ENCODE measurements at places on chromosomes 7 and 10.

DNA sequence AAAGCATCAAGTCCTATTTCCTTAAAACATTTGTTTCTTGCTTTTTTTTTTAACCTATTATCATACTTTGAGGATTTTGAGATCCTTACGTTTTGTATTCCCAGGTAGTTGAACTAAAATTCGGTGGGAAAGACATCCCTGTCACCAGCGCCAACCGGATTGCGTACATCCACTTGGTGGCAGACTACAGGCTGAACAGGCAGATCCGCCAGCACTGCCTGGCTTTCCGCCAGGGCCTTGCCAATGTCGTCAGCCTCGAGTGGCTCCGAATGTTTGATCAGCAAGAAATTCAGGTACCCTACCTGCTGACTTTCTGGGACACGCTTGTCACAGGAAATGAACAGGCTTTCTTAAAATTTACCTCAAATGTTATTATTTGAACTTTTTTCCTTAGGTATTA lies 83.0 kb upstream of the DNAJB6 start:
- DNase-seq: no peak

DNA sequence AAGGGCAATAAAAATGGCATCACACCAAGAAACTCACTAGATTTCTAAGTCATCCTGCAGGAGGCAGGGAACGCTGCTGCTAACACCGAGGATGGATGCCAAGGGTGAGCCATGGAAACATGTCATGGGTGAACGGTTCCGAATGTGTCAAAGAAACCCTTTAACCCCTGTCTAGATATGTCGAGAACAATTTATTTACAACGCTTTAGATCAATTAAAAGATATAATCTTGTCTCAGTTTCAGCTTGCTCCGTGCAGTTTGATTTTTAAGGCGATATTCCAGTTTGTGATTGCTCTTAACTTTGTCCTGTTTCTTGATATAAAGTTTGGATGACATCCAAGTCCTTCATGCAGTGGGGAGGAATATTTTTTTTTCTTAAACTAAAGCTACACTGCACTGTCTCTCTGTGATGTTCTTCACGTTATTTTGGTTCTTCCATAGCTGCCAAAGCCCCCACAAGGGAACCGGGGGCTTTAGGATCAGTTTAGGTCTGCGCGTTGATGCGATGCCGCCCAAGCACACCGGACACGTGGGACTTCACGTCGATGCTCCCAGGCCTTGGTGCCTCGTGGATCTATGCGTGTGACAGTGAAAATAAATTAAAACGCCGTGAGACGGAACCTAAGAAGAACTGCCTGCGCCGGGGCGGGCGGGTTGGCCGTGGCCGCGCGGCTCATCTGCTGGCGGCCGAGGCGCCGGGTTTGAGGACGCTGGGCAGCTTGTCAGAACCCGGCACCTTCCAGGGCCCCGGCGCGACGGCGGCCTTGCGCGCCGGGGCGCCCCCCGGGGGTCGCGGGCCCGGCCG lies 220.3 kb downstream of the PHTF2 start:
- no peak for DNase-seq

DNA sequence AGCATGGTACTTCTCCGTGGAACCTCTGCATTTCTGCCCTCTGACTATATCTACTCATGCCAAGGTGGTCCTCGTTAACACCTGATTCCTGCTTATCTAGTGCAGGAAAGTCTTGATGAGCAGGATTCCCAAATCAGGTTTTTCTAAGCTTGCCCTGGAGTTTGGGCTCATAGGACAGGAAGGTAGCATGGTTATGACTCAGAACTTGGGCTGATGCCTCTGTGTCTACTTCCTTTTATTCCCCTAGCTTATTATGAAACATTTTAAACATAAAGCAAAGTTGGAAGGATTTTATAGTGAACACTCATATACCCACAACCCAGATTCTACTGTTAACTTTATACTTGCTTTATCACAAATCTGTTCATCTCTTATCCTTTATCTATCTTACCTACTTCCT lies 5.6 kb downstream of the SUFU start:
- no peak for DNase-seq

GRCh38 chr7:80403686-80404241 lies 108.1 kb downstream of the GNAT3 start:
- DNase-seq: no peak

GRCh38 chr10:5973069-5973468 lies 4.3 kb downstream of the IL15RA start:
- no peak for DNase-seq

DNA sequence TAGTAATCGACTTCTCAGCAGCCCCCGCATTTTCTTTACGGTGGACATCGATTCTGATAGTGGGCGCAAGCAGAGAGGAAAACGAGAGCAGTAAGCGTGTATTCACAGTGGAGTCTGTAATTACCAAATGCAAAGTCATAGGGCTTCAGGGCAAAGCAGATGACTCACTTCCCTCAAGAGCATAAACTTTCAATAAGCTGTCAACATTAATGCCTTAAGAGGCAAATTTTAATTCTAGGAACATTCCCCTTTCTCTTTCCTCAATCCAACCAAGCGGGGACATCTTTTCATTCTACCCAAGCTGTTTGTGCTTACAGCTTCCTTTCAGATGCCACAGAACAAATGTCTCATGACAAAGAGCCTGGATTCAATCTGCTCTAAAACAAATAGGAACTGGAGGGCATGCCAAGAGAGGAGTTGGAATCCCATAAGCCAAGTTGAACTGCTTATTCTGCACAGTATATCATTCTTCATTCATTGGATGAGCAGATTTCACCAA lies 48.6 kb downstream of the MALSU1 start:
- DNase-seq: no peak

DNA sequence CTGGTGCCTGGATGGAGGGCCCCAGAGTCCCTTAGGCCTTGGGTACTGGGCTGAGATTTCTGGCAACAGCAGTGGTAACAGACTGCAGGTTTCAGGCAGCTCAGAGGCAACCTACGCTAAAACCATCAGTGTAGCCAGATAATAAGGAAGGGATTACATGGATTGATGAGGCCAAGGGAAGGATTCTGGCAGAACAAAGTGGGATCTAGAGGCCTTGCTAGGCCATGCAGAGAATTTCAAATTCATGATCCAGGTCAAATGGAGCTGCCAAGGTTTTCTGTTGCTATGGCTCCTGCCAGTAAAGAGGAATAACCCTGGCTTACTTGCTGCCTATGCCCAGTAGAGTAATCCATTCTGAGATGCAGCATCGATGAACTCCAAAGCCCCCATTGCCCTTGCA lies 445.7 kb downstream of the ADRA2A start:
- no peak for DNase-seq

DNA sequence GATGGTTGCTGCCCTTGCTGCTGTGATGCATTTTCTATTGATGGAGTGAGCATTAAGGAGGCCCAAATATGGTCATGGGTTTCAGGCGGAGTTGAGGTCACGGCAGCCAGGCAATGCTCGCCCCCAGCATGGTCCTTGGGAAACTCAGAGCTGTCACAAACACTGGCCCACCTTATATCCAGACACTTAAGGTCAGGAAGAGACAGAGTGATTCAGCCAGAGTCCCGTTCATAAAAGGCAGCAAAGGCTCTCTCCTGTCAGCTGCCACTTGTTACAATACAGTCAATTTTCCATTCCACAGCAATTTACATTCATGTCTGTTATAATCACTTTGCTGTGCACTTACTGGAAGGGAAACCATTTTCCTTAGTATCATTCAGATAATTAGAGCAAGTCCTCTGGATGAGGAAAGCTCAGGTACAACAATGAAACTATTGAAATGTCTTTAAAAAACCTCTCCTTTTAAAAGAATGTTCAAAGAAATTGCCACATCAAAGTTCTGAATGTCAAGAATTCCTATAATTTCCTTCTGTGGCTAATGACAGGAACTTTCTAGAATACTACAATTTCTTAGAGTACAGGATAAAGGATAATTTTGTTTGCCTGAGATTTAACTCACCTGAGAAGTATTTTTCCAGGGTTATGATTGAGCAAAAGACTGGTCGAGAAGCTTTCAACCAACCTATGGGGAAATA lies 14.8 kb upstream of the ANKRD1 start:
- DNase-seq: no peak

DNA sequence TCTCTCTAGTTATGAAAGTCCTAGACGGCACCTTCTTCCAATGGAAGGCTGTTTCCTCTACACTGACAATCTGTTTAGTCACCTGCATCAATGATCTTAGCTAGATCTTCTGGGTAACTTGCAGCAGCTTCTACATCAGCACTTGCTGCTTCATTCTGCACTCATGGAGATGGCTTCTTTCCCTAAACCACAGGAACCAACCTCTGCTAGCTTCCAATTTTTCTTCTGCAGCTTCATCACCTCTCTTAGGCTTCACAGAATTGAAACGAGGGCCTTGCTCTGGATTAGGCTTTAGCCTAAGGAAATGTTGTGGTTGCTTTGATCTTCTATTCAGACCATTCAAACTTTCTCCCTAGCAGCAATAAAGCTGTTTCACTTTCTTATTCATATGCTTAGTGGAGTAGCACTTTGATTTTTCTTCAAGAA lies 24.6 kb downstream of the NAMPT start:
- no peak for DNase-seq

DNA sequence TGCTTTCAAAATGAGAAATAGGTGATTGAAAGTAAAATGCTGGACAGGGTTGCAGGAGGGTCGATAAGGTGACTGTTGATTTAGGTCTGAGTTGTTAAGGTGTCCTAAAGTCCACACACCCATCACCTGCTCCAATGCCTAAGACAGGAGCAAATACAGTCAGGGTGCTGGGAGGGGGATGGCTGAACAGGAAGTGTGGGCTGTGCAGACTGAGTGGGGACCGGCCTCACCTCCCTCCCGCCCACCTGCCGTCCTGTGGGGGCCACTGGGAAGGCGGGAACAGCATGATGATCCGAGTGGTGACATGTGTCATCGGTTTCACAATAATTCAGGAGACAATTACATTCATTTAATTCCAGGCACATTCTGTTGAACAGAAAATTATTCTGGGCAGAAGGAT lies 260.8 kb downstream of the DNAJB6 start:
- no peak for DNase-seq

GRCh38 chr10:5105626-5106025 lies 11.4 kb downstream of the AKR1C3 start:
- DNase-seq: no peak

DNA sequence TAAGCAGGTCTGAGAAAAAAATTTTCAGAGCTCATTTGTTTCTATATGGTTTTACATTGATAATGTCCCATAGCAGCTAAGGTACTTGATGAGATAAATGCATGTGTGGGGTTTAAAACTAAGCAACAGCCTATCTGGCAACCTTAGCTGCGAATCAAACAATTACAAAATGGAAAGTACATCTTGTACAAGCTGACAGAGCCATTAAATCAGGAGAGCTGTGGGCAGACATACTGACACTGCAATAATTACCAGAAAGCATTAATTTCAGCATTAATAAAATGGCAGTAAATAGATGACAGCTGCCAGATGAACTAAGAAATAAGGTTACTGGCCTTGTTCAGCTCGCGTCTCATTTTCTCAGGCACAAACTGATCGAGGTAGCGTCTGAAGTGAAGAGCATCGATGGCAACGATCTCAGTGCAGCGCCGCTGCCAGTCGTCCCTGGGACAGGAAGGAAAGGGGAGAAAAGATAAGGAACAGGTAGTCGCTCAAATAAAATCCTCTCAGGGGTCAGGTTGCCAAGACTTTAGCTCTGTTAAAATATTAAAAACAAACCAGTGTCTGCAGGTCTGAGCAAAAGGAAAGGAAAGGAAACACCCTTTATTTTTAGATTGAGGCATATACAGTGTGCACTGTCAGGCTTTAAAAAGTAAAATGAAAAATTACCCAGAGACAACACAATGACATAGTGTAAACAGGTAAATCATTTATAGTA lies 79.7 kb upstream of the OGDHL start:
- no peak for DNase-seq

DNA sequence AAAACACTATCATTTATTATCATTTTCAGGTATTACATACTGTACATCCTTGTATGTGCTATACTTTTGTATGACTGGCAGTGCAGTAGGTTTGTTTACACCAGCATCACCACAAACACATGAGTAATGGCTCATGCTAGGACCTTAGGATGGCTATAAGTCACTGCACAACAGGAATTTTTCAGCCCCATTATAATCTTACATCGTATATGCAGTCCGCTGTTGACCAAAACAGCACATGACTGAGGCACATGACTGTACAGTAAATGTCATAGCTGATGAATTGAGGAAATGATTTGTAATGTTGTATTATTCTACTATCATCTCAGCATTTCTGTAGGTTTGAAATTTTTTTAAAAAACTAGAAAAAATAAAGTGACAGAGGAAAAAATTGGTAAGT lies 38.6 kb downstream of the BPGM start:
- DNase-seq: no peak

DNA sequence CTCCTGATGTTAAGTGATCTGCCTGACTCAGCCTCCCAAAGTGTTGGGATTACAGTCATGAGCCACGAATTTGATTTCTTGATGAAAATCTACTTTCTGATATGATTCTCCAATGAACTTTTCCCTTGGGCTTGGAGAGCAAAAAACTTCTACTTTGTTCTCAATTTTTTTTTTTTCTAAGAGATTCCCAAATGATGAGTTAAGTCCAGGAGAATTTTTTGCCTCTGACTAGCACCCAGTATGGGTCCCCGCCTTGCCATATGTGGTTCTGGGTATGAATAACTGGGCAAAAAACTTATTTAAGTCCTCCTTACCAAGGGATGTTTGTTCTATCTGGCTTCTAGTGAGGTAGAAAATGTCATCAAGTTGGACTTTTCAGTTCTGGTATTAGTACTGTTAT lies 147.9 kb upstream of the LYZL1 start:
- DNase-seq: no peak

GRCh38 chr10:123901621-123902020 lies 10.0 kb upstream of the CPXM2 start:
- no peak for DNase-seq

GRCh38 chr10:44651834-44652233 lies 259.3 kb upstream of the TMEM72 start:
- no peak for DNase-seq

GRCh38 chr7:80517282-80517747 lies 5.5 kb upstream of the GNAT3 start:
- DNase-seq: no peak

GRCh38 chr10:48199580-48200377 lies 74.7 kb downstream of the FRMPD2 start:
- no peak for DNase-seq

DNA sequence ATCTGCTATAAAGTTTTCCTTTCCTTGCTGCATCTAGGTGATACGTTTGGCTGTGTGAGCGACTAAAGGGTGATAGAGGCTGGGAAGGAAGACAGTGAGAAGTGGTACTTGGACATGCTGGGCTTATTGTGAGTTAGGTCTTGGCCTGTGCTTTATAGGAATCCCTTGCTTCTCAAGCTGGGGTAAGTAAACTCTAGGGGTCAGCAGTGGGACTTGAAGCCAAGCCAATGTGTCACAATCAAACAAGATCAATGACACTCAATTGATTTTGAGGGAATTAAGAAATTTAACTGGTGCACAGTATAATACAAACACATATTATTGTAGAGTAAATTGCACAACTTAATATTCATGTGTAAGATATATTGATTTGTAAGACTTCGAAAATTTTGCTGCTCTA lies 155.8 kb upstream of the AOAH start:
- no peak for DNase-seq

DNA sequence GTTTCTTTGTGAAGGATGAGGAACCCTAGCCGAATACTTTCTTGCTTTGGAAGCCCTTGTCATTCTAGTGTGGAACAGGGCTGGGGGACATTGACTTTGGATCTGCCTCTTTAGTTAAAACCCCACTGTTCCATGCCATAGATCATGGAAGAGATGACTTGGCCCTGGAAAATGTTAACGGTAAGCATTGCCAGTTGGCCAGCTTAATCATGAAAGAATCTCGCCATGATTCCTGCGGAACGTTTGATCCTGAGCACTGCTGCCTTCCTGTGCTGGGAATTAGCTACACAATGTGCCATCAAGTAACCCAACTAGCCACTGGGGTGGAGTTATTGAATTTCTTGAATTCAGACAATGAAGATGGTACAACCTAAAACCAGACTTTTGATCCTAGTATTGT lies 177.6 kb upstream of the FZD8 start:
- no peak for DNase-seq

All from activated CD4-positive, CD25-positive, alpha-beta regulatory T cell (primary cell).